Femur (tissue), 1 donor: ENCODE measurements at places on chromosomes 5 and 9.

DNA sequence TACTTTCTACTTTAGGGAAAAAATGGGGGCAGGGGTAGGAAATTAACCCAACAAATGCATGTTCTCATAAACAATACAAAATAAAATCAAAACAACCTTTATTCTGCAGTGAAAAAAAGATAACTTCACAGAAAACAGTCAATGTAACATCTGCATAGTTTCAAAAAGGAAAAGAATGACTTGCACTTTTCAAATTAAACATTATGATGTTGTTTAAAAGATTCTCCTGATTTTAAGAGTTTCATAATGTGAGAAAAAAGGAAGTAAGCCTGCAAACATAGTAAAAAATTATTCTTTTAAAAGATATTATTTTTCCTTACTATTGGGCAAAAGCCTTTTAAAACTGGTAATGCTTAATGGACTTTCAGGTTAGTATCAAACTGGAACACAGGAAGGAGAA is 7.6 kb downstream of the C9orf72 start:
- DNase-seq = no peak

DNA sequence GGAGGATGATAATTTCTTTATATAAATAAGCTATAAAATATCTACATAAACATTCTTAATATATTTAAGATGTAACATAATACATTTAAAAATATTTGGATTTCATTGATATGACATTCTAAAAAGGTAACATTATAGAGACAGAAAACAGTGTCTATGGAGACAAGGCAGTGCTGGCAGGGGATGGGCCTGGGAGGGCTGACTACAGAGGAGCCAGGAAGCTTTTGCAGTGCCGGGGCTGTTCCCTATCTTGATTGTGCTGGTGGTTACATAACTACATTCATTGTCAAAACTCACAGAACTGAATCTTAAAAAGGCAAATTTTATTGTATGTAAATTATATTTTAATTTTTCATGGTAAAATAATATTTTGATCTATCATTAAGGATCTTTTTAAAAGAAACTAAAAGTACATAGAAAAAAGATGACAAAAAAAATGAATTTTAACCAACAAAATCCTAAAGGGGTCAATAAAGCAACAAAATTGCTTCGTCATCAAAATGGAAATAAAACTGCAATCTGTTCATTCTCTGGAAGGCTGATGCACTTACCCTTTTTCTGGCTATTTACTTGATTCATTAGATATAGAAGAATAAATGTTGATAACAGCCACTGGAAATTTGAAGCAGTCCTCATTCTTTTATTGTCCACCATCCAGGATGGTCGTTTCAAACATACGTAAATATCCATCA is 26.3 kb downstream of the LIFR start:
- no peak for DNase-seq

GRCh38 chr9:14516656-14517055 is 176.6 kb downstream of the ZDHHC21 start:
- no peak for DNase-seq

GRCh38 chr9:124507880-124508423 is 753 bp upstream of the NR5A1 start:
- no peak for DNase-seq

DNA sequence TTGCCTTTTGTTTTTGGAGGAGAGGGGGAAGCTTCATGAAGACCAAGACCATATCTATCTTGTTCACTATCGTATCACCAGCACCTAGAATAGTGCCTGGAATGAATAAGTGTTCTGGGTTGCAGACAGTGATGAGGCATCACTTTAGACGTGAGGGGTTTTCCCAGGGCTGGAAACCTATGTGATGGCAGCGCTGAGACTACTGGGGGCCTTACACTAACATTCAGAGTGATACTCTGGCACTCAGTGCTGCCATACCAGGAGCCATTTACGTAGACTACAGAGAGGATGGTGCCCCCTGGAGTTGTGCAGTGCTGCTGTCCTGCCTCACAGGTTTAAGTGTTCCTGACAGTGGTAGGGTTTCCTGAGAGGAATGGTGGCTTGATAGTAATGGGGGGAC is 6.9 kb downstream of the CCL19 start:
- DNase-seq = no peak

DNA sequence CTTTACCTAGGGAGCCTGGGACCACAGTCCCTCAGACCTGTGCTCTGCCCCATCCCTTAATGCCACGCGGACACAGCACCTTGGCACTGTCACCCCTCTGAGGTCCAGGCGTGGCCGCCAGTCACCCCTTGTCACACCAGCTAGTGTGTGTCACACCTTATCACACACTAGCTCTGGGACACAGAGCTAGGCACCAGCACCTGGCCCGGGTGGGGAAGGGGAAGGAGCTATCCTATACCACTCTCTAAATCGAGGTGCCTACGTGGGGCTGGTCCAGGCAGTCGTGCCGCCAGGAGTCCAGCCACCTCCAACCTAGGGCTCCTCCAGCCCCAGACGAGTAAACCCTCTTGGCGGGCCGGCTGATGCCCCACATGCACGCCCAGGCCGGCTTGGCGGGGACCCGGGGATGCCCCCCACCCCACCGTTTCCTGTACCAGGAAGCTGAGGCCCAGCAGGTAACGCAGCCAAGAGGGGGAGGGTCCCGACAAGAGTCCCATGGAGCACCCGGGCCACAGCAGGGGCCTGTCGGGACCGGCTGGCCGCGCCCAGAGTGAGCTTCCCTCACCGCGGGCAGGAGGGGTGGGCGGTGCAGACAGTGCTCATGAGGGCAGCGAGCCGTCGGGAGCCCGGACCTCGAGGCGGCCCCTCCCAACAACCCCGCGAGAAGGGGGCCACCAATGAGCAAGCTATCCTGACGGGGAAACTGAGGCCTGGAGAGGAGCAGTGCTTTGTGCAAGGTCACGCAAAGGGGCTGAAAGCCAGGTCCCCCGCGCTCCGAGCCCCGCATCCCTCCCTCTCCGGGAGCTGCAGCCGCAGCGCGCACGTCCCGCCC is 550 bp downstream of the CORO2A start:
- no peak for DNase-seq

DNA sequence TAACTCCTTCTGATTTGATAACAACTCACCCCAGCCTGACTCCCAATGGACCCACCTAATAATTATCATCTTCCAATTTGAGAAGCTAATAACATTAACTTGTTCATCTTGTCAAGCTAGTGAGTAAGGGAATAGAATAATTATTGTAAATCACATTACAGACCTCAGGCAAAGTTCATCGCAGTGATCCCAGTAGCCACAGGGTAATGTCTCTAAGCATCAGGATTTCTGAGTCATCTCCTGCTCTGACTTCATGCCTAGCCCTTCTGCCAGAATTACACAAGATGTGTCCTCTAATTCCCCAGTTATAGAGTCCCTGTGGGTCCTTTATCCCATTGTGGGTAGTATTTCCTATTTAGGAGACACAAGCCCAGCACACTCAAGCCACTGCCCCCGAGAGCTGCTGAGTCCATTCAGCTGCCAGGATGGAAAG is 365.7 kb downstream of the DEPDC1B start:
- no peak for DNase-seq

- no peak for DNase-seq
Observed at GRCh38 chr9:90546200-90546599, 96.4 kb downstream of the DIRAS2 start.

DNA sequence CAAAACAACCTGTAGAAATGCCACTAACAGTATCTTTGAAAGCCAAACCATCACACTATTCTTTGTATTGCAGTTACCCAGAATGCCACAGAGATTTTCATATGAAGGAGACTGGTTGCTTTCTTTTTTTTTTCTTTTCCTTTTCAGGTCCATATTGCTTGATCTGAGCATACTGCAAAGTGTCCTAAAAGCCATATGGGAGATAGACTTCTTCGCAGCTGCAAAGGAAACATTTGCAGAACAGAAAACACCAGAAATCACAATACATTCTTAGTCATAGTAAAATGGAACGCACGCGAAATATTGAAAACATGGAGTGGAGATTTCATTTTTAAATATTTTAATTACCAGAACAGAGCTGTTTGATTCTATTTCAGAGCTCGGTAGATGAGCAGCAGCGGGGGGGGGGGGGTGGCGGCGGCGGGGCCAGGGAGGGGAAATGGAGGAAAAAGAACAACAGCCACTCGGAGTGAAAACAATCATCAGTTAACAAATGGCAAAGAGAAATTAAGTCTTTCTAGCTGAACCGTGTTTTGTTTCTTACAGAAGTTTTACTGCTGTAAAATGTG is 284.1 kb downstream of the NFIB start:
- no peak for DNase-seq

- DNase-seq = no peak
Observed at GRCh38 chr5:87526131-87526530, 113.4 kb upstream of the CCNH start.

- DNase-seq = no peak
Observed at GRCh38 chr5:173029499-173029921, 26.6 kb upstream of the CREBRF start.

GRCh38 chr5:139696894-139697658 is 48.9 kb downstream of the CXXC5 start:
- DNase-seq = peak; percentile 93

DNA sequence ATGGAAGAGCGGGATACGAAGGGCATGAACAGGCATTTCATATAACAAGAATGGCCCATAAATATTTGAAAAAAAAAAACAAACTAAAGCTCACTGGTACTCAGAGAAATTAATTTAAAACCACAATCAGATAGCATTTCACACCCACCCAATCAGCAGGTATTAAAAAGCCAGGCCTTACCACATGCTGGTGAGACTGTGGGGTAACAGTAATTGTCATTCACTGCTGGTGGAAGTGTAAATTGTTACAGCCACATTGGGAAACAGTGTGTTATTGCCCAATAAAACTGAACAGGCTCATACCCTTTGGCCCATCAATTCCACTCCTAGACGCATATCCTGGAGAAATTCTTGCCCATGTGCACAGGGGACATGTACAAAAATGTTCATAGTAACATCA is 66.0 kb downstream of the PLAC8L1 start:
- no peak for DNase-seq

DNA sequence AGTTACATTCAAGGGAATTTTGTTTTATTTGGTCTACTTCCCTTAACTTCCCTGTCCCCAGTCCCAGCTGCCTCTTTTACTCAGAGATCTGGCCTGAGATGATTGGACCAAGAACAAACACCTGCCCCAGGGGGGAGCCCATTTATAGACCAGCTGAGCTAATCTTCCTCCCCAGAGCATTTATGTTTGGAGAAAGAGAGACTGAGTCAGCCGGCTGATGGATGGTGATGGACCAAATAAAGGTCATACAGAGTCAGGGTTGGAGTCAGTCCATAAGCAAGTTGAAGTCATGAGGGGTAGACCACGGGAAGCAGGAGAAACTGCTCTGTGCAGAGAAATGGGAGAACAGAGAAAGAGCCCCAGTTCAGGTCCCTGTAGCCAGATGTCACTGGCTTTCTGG is 77.7 kb downstream of the TMEM174 start:
- DNase-seq = no peak

- no peak for DNase-seq
Observed at GRCh38 chr9:131808291-131808690, 68.4 kb upstream of the RAPGEF1 start.

GRCh38 chr5:86878250-86878649 is 260.5 kb downstream of the COX7C start:
- no peak for DNase-seq

DNA sequence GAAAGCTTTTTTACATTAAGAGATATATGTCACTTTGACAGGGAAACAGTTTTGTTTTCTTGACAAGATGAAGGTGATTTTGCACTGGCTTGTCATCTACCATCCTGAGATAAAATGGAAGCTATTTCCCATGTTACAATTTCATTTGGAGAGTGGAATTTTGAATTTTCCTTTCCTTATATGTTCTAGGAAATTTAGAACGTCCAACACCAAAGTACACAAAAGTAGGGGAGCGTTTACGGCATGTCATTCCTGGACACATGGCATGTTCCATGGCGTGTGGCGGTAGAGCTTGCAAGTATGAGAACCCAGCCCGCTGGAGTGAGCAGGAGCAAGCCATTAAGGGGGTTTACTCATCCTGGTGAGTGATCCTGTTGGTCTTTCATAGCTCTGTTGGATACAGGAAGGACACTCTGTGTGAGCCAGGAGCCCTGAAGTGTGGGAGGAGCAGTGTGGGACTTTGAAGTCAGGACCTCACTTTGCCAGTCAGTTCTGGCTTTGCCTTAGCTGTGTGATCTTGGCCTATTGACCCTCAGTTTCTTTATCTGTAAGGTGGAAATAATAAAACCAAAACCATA is 887 bp downstream of the PTPDC1 start:
- DNase-seq = no peak

- DNase-seq = no peak
Observed at GRCh38 chr5:133754575-133755169, 142.3 kb upstream of the FSTL4 start.

DNA sequence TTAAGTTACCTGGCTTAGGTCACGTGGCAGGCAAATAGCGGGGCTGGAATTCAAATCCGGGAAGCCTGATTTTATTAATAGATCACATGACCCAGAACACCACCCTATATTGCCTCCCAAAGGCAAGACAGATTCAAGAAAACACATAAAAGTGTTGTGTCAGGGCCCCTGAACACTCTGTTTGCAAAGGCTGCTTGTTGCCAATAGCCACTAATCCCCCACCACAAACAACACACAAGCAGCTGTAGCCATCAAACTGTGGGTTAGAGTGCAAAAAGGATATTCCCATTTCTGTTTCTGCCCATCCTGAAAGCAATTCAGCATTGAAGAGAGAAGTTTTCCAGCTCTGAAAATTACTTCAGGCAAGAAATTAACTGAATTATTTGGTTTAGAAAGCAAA is 358.9 kb upstream of the RFX3 start:
- no peak for DNase-seq

DNA sequence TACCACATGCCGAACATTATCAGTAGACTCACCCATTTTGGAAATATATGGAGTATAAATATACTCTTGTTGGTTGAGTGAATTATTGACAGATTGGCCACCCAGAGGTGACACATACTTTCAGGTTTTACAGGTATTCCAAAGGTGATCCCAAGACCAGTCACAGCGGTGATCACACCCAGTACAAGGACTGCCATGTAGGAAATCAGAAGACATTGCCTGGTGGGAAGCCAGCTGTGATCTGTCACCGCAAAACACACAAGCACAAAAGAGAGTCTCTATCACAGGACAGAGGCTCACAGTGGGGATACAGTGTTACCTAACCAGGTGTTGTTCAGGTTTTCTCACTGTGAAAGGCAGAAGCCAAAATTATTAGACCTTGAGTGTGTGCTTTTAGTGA is 15.8 kb downstream of the BTF3 start:
- no peak for DNase-seq
